ENCODE measurements at places on chromosomes 13 and 19. TPM values are rescaled to one million over a fixed set of nuclear protein-coding genes. Genes with fewer than 3 reads are reported as not detected.

NRTN gene
- total RNA-seq: 11.5 TPM

DNA sequence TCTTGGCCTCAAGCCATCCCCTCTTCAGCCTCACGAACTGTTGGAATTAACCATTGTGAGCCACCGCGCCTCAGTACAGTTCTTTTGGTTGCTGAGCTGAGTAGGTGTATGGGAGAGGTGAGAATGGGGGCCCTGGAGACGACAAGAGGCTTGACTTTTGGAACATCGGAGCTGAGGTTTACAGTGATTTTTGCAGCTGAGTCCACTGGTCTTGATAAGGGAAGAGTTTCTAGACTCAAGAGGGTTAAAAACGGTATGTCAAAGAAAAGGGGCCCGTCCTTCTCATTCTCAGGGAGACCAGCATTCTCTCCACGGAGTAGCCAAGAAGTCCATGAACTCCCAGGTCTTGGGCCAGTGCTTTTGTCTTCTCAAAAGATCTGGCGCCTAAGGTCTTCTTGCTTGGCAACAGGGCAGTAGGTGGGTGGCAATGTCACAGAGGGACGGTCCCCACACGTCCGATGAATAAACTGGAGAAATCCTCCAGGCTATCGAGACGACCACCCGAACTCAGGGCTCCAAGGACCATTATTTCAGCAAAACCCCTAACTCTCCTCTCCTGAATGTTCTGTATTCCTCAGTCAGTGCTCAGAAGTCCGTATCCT is 6.4 kb upstream of the QTRT1 start:
- H3K4me1 ChIP-seq: peaks cover 13% of the 10 kb centered on the region
- no peak for DNase-seq
- peaks cover 19% of the 10 kb centered on the region for H3K36me3 ChIP-seq
- peak overlapping the region; percentile 22 for H3K27ac ChIP-seq
- no peak overlapping the region for H3K4me3 ChIP-seq
- no peaks in the 10 kb centered on the region for H3K27me3 ChIP-seq

UBE2L5 gene
- total RNA-seq: 0.15 TPM

DNA sequence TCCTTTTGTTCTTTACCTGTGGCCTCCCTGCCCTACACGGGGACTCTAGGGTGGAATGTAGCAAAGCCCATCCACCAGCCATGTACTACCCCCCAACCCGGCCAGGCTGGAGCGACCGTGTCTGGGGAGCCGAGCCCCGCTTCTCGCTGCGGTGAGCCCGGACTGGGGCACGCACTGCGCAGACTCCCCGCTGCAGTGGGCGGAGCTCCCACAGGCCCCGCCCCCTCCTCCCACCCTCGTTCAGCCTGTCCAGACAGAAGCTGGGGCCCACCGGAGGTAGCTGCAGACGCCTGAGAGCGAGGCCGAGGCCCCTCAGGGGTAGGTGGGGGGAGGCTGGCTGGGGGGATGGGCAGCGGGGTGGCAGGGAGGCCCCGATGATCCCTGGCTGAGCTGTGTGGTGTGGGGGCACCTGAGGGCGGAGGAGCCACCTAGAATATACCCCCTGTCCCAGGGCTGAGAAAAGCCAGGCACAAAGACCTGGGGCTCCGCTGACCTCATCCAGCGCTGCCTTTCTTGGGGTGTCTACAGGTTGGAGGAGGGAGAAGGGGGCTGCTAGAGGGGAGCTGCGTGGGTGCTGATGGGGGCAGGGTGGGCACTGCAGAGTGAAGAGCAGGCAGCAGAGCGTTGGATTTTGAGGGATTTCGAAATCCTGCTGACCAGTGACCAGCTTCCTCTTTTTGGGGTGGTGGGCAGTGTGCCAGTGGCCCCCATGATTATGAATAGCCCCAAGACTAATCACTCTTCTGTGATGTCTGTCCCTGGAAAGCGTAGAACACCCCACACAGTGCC is 17.3 kb downstream of the PLD3 start:
- no peak overlapping the region for H3K27ac ChIP-seq
- no peaks in the 10 kb centered on the region for H3K27me3 ChIP-seq
- H3K4me3 ChIP-seq: no peak overlapping the region
- no peaks in the 10 kb centered on the region for H3K36me3 ChIP-seq
- H3K4me1 ChIP-seq: no peaks in the 10 kb centered on the region

ZNF419 gene
- 1.9 TPM for total RNA-seq

PCDH9 gene
- 0.02 TPM for total RNA-seq

DNA sequence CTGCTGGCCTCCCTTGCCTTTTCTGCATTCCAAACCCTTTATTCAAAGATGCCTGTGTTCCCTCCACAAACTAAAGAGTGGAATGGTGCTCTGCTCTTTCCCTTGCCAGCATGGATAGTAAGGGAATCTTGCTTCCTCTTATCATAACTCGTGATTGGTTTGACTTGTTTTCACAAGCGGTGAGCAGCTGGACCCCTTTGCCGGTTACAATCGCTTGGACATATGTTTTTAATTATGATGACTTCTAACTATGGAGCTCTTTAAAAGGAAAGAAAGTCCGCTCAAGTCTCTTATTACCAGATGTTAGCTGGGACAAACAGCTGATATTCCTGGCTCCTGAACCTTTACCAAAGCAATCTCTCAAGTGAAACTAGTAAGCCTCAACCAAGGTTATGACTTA is 1094.7 kb downstream of the UQCRFS1 start:
- H3K4me3 ChIP-seq: no peak overlapping the region
- DNase-seq: no peak
- H3K36me3 ChIP-seq: no peaks in the 10 kb centered on the region
- H3K27ac ChIP-seq: no peak overlapping the region

GRCh38 chr19:33684538-33685232 is 62.9 kb downstream of the CHST8 start:
- DNase-seq: no peak
- peaks cover 40% of the 10 kb centered on the region for H3K27me3 ChIP-seq
- H3K4me1 ChIP-seq: no peaks in the 10 kb centered on the region
- no peak overlapping the region for H3K4me3 ChIP-seq

DNA sequence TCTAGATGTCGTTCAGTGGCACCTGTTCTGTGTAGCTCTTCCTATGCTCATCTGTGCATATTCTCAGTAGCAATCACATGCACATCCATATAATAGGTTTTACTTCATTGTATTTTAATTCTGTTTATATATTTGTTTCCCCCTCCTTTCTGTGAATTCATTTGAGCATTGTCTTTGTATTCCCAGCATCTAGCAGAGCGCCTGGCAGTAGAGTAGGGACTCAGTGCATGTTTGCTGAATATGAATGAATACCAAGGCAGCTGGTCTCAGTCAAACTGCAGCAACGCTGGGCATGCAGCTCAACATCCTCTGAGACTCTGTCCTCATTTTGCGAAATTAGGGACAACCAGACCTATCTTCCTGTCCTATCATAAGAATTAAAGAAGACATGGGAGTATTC is 330.1 kb downstream of the SPRY2 start:
- no peak overlapping the region for H3K27ac ChIP-seq
- DNase-seq: no peak
- H3K36me3 ChIP-seq: no peaks in the 10 kb centered on the region
- H3K4me3 ChIP-seq: no peak overlapping the region
- no peaks in the 10 kb centered on the region for H3K27me3 ChIP-seq

IZUMO1 gene
- 1.7 TPM for total RNA-seq

ZNF541 gene
- total RNA-seq: not detected

DNA sequence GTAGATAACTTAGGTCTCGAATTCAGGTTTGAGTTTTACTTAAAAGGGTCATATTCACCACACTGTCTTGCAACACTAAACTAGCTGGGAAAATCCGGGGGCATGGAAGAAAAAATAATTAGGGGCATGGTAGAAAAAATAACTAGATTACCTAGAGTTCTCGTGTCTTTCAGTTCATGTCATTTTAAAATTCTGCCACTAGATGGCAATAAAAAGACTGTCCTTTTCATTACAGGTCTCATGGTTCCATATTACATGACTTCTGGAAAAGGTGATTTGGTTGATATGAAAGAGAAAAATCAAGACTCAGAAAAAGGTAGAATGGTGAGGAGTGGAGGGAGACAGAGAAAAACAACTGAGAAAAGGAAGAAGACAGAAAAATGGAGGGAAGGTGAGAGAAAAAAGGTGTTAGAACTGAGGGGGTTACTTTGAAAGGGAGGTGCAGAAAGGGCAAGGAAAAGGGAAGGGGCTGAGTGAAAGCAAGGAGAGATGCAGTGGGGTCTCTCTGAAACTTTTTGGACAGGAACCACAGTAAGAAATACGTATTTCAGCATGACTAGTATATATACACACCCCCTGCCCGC is 299.0 kb downstream of the KLF12 start:
- DNase-seq: peak; percentile 22
- no peaks in the 10 kb centered on the region for H3K27me3 ChIP-seq
- no peaks in the 10 kb centered on the region for H3K36me3 ChIP-seq
- no peak overlapping the region for H3K4me3 ChIP-seq
- H3K27ac ChIP-seq: no peak overlapping the region

DNA sequence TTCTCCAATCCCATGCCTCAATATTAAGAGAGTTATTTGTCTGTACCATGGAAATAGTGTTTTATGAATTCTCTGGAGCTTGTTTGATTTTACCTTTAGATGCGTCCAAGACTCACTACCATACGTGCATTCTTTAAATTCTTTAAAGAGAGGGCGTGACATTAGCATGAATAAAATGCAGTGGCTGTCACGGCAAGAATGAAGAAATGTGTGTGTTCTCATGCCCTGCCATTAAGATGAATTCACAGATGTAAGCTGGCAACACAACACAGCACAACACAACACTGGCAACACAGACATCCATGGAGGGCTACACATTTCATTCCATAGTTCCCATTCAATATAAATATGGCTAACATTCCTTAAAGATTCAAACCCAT is 213.4 kb downstream of the ENOX1 start:
- H3K4me1 ChIP-seq: peaks cover 12% of the 10 kb centered on the region
- no peaks in the 10 kb centered on the region for H3K36me3 ChIP-seq
- H3K27me3 ChIP-seq: peaks cover 6% of the 10 kb centered on the region
- no peak overlapping the region for H3K4me3 ChIP-seq
- DNase-seq: no peak
